Effector CD4-positive, alpha-beta T cell (primary cell): ENCODE measurements at places on chromosomes 7 and 10.

GRCh38 chr7:147894271-147894670, 696.3 kb upstream of the C7orf33 start:
- no peak for DNase-seq

- no peak for DNase-seq
Measured at GRCh38 chr10:77006836-77007511, 630.6 kb downstream of the KCNMA1 start.

DNA sequence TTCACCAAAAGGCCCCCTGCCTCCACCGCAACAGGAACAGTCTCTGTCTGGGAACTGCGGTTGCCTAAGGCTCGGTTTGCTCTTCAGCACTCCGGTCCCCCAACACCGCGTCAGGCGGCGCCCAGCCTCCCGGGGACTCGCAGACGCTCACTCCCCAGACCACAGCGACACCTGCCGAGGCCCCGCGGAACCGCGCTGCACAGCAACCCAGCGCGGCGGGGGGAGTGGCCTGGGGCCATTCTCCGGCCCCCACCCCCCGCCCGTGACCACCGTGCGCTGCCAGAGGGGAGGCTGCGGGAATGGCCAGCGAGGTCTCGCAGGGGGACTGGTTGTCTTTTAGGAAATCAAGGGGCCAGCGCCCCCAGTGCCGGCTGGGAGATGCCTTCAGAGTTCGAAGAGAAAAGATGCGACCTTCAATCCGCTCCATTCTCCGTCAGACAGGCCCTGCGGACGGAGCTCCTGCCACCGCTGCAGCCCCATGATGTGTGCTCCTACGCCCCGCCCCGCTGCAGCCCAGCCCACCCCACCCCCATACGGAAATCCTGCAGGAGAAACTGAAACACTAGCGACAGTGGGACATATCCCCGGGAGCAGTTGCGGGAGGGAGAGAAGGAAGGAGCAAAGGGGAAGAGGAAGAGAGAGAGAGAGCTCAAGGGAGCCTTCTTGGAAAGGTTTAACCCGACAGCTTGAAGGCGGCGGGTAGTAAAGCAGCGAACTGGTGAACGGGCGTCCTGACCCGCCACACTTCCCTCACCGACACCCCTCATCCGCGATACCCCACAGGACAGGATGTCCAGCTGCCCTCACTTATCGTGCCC, 137.4 kb upstream of the CDCA7L start:
- DNase-seq: peak; percentile 66

DNA sequence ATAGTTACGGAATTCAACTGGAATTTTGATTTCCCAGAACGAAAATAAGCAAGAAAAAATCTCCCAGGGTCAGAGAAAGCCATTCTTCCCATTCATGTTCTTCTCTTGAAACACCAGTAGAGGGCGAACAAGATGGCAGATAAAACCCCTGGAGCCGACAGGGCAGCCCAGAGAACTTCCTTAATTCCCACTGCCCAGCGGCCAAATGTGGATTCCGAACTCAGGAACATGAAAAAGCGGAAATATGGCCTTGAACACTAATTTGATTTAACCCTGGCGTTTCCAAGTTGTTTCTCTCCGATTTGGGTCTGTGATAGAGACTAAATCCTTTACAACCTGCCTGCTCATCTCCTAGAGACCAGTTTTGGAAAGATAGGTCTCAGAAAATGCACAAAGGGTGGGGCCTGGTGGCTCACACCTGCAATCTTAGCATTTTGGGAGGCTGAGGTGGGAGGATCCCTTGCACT, 100.7 kb upstream of the WAC start:
- no peak for DNase-seq

GRCh38 chr10:78164702-78165101, 131.0 kb downstream of the RPS24 start:
- DNase-seq: no peak

DNA sequence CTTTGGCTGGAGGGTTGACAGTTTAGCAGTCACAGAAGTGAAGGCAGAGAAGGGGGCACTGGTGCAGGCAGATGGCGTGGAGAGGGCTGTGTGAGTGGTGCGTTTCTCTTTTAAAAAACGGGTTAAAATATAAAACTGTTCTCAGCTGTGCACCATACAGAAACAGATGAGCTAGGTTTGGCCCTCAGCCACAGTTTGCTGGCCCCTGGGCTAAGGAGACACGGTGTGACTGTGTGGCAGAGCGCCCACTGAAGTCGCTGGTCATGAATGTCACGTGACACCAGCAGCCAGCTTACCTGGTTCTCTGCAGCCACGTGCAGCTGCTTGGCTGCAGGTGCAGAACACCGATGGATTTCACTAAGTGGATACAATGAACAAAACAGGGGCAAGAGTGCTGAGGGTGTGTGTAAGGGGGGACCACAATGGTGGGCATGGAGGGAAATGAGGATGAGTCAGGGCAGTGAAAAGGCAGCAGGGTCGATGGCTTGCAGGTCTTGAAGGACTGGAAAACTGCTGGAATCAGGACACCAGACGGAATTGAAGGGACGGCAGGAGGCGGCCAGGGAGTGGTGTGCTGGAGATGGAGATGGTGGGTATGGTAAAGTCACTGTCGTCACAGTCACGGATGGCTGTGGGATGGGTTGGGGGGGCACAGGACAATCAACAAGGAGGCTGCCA, 7.4 kb downstream of the ZNF746 start:
- no peak for DNase-seq

GRCh38 chr10:78687626-78688025, 381.1 kb upstream of the ZMIZ1 start:
- no peak for DNase-seq

DNA sequence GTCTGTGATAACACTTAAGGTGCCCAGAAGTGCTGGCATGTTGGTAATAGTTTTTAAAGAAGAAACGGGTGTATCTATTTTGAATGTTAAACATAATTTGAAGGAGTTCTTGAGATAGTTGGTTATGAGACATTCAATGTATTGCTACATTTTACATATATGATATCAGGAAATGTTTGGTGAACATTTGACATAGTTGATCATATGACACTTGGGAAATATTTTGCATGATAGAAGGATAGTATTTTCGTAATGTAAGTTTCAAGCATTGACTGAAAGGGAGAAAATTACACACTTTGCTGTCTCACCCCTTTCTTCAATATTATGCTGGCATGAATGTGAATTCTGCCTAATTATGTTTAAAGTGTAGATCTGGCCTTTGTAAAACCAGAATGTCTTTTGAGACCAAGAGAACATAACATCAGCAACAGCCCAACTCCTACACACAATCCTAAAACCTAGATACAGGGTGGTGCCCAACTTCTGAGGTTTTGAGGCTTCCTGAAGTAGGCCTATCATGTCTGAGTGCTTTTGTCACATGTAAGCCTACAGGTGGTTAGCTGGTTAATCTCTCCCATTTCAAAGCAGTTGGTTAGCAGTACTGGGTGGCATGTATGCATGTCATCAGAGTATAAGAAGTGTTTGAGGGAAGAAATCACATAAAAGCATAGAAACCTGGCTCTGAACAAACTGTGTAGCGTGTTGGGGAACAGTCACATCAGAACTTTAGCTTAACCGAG, 2.1 kb downstream of the ADD3 start:
- DNase-seq: peak; percentile 61

- peak; percentile 81 for DNase-seq
Measured at GRCh38 chr10:27241652-27242472, 1.3 kb upstream of the ACBD5 start.

GRCh38 chr10:119871881-119872609, 598 bp downstream of the MCMBP start:
- peak; percentile 54 for DNase-seq

DNA sequence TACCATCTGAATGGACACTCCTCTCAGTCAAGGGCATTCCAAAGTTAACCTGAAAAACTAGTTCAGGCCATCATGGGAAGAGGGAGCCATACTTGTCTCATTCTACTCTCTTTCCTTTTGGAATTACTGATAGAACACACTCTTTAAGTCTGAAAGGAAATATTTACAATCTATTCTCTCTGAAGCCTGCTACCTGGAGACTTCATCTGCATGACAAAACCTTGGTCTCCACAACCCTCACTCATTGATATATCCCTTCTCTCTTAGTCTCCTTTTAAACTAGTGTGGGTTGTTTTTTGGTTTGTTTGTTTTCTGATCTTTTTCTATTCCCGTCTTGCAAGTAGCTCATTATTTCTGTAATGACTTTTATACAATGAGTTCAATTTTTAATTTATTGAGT, 169.5 kb downstream of the C1GALT1 start:
- DNase-seq: no peak

DNA sequence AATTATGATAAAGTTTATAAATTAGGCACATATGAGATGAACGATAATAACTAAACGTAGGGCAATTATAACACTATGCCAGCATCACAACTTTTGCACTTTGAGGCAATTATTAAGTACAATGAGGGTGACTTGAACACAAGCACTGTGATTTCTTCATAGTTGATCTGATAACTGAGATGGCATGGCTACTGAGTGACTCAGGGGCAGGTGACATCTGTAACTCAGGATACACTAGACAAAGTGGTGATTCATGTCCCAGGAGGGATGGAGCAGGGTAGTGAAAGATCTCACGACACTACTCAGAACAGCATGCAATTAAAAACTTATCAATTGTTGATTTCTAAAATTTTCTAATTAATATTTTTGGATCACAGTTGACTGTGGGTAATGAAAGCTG, 98.3 kb upstream of the ARHGAP21 start:
- no peak for DNase-seq

GRCh38 chr7:12173671-12174070, 37.4 kb upstream of the TMEM106B start:
- DNase-seq: no peak

- DNase-seq: no peak
Measured at GRCh38 chr10:6267941-6268340, 65.2 kb downstream of the PFKFB3 start.
